Psoas muscle (tissue), 8 donors: ENCODE measurements at places on chromosomes 12 and 14. TPM values are rescaled to one million over a fixed set of nuclear protein-coding genes. Genes with fewer than 3 reads are reported as not detected.
A peak's percentile ranks its signal among the peaks of the same experiment; 100 is the strongest.

DNA sequence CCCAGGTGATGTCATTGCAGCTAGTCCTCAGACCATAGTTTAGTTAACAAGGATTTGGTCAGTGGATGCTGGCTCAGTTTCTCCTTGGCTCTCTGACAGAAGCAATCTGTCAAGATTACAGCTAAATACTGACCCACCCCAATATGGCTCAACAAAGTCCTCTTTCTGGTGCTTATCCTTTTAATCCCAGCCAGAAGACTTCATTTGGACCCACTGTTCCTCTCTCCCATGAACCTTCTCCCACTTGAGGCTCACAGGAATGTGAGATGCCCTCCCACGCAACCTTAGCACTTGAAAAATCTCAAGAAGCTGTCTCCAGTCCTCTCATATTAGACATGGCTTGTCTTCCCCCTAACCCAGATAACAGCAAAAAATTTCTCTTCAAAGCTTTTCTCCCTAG, 47.7 kb downstream of the C12orf50 start:
- no peak for DNase-seq

DNA sequence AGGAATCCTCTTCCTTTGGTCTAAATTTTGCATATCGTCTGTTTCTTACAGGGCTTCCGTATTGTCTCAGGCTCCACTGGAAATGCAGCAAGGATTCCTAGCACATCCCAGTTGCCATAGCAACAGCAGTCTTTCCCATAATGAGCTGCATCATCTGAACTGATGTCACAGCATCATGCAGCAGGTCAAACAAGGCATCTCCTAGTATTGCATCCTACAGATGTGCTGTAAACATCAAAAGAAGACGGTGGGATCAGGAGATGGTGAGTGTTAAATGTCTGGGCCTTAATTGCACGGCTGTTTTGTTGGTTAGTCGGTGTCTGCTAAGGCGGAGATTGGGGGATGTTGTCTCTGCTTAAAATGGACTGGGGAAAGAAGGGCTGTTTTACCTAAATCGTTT, at the start of gene AKAP6:
TSS of gene AKAP6 (plus strand) at position 153 of the 400 bp plus-strand sequence. CDS start 104,196 bp downstream, outside the sequence.
- DNase-seq, result no peak

GRCh38 chr14:93906341-93907329, 20.5 kb upstream of the FAM181A start:
- DNase-seq, result no peak

DNA sequence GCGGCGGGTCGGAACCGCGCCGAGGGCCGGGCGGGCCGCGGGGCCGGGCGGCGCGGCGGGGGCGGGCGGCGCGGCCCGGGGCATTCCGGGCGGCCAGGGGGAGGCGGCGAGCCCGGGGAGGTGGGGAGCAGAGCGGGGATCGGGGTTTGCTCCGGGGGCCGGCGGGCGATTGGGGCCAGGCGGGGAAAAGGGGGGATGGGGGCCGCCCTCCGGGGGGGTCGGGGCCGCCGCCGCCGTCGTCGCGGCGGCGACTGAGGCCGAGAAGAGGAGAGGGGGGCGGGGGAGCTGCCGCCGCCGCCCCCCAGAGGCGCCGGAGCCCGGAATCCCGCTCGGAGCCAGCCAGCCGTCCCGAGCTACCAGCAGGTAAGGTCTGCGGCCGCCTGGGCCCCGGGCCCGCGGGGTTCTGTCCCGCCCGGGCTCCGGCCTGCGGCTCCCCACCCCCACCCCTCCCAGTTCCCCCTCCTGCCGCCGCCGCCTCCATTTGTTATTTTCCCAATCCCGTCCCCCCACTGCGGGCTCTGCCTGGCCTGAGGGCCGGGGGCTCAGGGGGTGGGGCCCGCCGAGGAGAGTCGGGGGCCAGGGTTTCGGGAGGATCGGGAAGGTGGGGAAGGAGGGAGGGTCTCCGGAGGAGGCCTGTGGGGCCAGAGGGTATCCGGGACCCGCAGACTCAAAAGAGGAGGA, 403 bp downstream of the ATN1 start:
- DNase-seq, result no peak

- no peak for DNase-seq
Observed at GRCh38 chr12:2509137-2509536, 285.6 kb upstream of the FKBP4 start.

- no peak for DNase-seq
Observed at GRCh38 chr14:21997300-21997699, 323.7 kb upstream of the OR4E1 start.

- DNase-seq, result peak; percentile 42
Observed at GRCh38 chr12:3003357-3003992, 44.3 kb downstream of the TEAD4 start.

DNA sequence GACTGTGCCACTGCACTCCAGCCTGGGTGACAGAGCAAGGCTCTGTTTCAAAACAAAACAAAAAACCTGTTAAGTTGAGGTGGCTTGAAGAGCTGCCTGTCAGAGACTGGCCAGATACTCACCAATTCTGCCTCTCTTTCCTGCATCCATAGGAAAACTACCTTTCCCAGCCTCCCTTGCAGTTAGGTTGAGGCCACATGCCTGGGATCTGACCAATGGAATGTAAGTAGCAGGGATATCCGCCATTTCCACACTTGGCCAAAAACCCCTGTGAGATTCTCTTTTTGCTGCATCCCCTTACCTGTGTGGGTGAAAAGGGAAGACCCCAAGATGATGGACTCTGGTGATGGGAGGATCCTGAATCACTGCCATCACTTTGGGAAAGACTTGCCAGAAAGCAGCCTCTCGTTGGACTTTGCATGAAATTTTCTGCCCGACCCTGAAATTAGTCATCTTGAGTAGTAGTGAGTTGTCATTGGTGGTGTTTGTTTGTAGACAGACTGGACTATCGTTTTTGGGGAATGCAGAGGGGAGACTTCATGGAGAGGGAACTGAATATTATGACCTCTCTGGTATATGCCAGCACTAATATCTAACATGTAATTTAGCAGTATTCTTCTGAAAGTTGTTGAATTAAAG, 14.0 kb downstream of the GPR68 start:
- no peak for DNase-seq

C3AR1 gene
- 0.82 TPM for polyA plus RNA-seq

CD163 gene
- polyA plus RNA-seq, result 29.5 TPM

MYF5 gene
- polyA plus RNA-seq, result 3.0 TPM

ERC1 gene
- polyA plus RNA-seq, result 14.0 TPM

RNASE7 gene
- not detected for polyA plus RNA-seq

DBX2 gene
- not detected for polyA plus RNA-seq

SRGAP1 gene
- polyA plus RNA-seq, result 0.23 TPM
